ENCODE measurements at places on chromosomes 2 and 18. TPM values are rescaled to one million over a fixed set of nuclear protein-coding genes. Genes with fewer than 3 reads are reported as not detected.

Gene WNT6
- total RNA-seq: not detected

Gene MARCO
- total RNA-seq: not detected

Gene ESCO1
- 9.1 TPM for total RNA-seq

Gene IL1RL1
- 44.0 TPM for total RNA-seq

Gene ADAM23
- 38.5 TPM for total RNA-seq

Gene DOCK10
- 23.0 TPM for total RNA-seq

Gene ELOA2
- total RNA-seq: not detected

Gene ACTG2
- total RNA-seq: not detected

Gene POLR1A
- total RNA-seq: 46.0 TPM

Gene TMEM17
- 1.2 TPM for total RNA-seq

Gene CCDC88A
- total RNA-seq: 77.4 TPM

Gene NT5C1B
- not detected for total RNA-seq

Gene VIL1
- not detected for total RNA-seq

Gene FAM124B
- 82.0 TPM for total RNA-seq

Gene NTSR2
- not detected for total RNA-seq

Gene LINC00305
- total RNA-seq: not detected

Gene SIX2
- 0.32 TPM for total RNA-seq

Gene SLC35F6
- 36.6 TPM for total RNA-seq

Gene ESPNL
- total RNA-seq: not detected

Gene CTLA4
- total RNA-seq: not detected

Gene ASXL3
- 1.7 TPM for total RNA-seq

Gene DYSF
- 134 TPM for total RNA-seq

Gene SCYGR3
- not detected for total RNA-seq

Gene NXPH2
- not detected for total RNA-seq

Gene SRD5A2
- not detected for total RNA-seq

Gene NDC80
- 39.6 TPM for total RNA-seq

Gene MTCL1
- total RNA-seq: 36.7 TPM

Gene NR4A2
- 1.0 TPM for total RNA-seq

Gene CEP192
- 22.9 TPM for total RNA-seq

Gene POTEI
- 0.16 TPM for total RNA-seq

Gene PLCD4
- total RNA-seq: 3.1 TPM

Gene RNF25
- 39.1 TPM for total RNA-seq

Gene APCDD1
- 0.95 TPM for total RNA-seq

Gene XDH
- total RNA-seq: not detected

Gene PDE1A
- 0.83 TPM for total RNA-seq

Gene CPLX4
- total RNA-seq: not detected

Gene NEUROD1
- total RNA-seq: not detected

Gene FRZB
- 0.09 TPM for total RNA-seq

Gene ATG4B
- total RNA-seq: 85.6 TPM

Gene VIT
- total RNA-seq: 0.48 TPM

Gene SCYGR2
- not detected for total RNA-seq

Gene ABCB6
- 26.6 TPM for total RNA-seq

Gene UPP2
- total RNA-seq: not detected

Gene SCYGR6
- total RNA-seq: not detected
